Heart right ventricle (tissue), 16 donors: ENCODE measurements at places on chromosomes 16 and 17. TPM values are rescaled to one million over a fixed set of nuclear protein-coding genes. Genes with fewer than 3 reads are reported as not detected.

CORO6 gene
- 262 TPM for polyA plus RNA-seq

RUSF1 gene
- 44.4 TPM for polyA plus RNA-seq

- no peak for DNase-seq
- no peaks in the 10 kb centered on the region for H3K36me3 ChIP-seq
- no peaks in the 10 kb centered on the region for H3K27me3 ChIP-seq
Measured at GRCh38 chr16:11171757-11172299, 84.2 kb downstream of the SOCS1 start.

- H3K4me3 ChIP-seq, result no peak overlapping the region
- no peak for DNase-seq
- H3K27me3 ChIP-seq, result no peaks in the 10 kb centered on the region
- H3K4me1 ChIP-seq, result peaks cover 19% of the 10 kb centered on the region
- peaks cover 64% of the 10 kb centered on the region for H3K36me3 ChIP-seq
Measured at GRCh38 chr17:39447561-39447960, 3.5 kb downstream of the MED1 start.
